ENCODE measurements at places on chromosomes 1 and 21.
A peak's percentile ranks its signal among the peaks of the same experiment; 100 is the strongest.

GRCh38 chr21:22885614-22886013 is 1887.4 kb downstream of the NCAM2 start:
- no peak for DNase-seq

- DNase-seq, result no peak
Measured at GRCh38 chr21:38241029-38241740, 15.6 kb upstream of the KCNJ15 start.

DNA sequence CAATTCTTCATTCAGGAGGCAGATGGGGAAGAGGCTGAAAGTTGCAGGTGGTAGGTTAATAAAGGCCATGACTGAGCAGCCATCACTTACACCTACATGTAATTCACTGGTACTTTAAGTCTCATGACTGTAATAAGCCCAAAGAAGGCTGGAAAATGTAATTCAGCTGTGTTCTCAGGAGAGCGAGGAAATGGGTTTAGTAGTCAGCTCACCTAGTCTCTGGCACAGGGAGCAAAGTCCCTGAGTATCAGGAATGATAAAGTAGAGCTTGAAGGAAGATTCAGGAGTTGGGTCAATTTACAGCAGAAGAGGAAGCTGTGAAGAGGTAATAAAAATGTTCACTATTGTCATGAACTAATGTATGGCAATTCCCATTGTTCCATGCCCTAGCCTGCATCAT is 393.4 kb upstream of the KAZN start:
- DNase-seq, result no peak

DNA sequence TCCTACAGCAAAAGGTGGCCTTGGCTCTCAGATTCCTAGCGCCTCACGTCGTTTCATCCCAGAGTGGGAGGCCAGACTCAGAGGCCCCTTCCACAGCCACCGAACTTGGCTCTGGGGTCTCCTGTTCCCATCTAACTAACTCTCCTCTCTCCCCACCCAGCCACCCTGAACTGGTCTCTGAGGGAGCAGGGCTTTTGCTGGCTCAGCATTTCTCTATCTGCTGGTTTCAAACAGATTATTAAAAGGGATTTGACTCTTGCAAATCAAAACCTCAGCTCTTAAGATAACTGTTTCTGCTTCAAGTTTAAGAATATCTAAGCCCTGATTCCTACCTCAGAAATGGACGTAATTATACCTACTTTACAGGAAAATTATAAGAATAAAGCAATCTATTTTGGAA is 91.0 kb upstream of the ATP1B1 start:
- DNase-seq, result no peak

- no peak for DNase-seq
Measured at GRCh38 chr1:97424209-97424608, 496.6 kb downstream of the DPYD start.

DNA sequence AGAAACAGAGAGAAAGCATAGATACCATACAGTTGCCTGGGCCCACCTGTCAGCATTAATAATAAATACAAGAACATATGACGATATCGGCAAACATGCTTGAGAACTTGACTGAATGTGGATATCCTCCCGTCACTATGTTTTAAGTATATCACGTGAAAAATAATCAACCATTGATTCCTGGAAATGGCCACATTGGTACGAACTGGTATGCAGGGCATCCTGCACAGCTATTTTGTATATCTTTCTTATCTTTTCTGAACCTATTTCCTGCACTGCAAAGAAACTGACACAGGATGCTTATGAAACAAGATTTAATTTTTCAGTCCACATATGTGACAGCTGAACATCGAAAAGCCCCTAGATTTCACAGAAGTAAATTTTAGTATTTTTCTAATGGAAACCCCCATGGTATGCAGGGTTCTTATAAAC is 22.8 kb upstream of the RGS1 start:
- DNase-seq, result no peak

DNA sequence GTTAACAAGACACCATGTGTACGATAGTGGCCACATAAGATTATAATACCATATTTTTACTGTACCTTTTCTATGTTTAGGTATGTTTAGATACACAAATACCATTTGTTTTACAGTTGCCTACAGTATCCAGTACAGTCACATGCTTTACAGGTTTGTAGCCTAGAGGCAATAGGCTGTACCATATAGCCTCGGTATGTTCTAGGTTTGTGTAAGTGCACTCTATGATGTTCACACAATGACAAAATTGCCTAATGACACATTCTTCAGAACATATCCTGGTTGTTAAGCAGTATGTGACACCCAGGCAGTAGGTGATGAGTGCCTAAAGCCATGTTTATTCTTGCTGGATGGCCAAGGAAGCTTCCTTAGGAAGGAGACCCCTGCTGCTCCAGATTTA is 111.8 kb downstream of the PAPPA2 start:
- no peak for DNase-seq

DNA sequence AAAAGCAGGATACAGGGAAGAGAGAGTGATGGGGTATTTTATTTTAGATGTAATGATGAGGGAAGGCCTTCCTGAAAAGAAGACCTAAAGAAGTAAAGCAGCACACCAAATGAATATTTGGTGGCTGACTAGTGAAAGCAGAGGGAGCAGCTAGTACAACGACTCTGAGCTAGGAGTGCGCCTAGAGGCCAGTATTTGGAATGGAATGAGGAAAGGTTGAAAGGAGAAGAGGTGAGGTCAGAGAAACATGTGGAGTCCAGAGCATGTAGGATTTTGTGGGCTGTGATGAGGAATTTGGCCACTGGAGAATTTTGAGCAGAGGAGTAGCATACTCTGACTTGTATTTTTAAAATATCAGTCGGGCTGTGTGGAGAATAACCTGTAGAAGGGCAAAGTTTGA is 11.8 kb upstream of the RPL5 start:
- no peak for DNase-seq

GRCh38 chr1:174837386-174837785 is 162.4 kb upstream of the CACYBP start:
- no peak for DNase-seq

GRCh38 chr1:117575586-117576225 is 30.1 kb upstream of the TENT5C start:
- no peak for DNase-seq

DNA sequence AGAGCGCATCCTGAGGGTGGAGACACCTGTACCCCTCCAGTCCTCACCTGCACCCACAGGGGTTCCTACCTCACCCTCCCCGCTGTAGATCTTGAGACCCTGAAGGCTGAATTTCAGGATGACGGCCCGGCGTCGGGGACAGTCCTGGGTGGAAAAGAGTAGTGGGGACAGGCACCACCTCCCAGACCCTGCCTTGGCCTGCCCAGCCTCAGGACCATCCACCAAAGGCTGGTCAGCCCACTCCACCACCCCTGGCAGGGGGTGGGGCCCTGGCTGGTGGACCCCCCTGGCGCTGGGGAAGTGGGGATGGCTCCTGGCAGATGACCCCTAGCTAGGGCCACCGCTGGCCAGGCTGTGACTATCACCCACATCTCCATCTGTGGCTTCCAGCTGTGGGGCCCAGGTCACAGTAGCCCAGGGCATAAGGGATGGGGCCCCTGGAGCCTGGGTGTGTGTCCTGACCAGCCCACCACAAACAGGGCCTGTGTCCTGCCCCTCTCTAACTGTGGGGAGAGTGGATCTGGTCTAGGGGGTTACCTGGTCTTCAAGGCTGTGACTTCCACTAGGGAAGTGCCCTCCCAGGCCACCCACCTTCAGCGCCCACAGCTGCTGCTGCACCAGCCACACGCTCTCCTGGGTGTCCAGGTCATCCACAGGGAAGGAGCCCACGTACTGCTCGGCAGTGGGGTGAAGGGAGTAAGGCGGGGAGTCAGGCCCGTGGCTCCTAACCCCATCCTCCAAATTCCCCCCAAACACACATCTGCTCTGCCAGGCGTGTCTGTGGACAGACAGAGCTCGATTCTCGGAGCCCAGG is 5.4 kb downstream of the SH2D5 start:
- DNase-seq, result no peak

GRCh38 chr1:11749203-11749689 is 12.7 kb upstream of the C1orf167 start:
- peak; percentile 54 for DNase-seq
